ENCODE measurements at places on chromosomes 5 and 9.

DNA sequence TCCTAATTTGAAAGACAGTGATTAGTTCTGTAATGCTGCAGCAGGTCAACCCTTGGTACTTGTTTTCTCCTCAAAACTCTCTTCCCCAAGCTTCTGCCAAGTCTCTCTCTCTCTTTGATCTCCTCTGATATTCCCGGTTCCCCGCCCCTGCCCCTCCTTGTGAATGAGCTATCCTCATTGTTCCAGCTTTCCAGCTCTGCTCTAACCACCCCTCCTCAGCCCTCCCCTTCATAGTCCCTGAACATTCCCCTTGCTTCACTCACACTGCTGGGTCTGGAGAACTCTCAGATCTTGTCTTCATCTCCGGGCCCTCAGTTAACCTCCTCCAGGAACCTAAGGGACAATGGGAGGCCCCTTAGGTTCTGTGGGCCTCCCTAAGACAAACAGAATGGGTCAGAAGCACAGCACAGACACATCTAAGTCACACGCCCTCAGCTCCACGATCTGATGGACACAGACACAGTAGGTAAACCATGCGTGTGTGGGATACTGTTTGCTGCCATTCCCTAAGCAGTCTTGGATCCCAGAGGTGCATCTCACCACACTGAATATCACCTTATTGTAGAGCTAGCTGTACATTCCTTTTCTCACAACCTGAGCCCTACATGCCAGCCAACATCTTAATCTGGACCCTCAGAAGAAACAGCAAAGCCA, 17.4 kb upstream of the LARP1 start:
- peak; percentile 48 for DNase-seq

DNA sequence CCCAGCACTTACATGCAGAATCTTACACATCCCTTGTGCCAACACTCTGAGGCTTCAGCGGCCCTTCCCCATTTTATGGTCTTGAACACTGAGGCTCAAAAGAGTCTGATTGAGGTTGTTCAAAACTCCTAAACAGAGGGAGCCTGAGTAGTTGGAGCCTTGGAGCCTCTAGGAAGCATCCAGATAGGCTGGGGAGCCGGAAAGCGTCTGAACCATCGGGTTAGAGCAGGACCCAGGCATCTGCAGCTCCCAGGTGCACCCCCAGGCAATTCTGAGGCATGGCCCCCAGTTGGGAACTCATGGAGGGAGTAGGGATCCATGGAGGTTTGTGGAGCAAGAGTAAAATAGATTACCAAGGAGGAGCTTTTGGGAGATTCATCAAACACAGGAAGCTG, 3.8 kb downstream of the OLFML2A start:
- no peak for DNase-seq

DNA sequence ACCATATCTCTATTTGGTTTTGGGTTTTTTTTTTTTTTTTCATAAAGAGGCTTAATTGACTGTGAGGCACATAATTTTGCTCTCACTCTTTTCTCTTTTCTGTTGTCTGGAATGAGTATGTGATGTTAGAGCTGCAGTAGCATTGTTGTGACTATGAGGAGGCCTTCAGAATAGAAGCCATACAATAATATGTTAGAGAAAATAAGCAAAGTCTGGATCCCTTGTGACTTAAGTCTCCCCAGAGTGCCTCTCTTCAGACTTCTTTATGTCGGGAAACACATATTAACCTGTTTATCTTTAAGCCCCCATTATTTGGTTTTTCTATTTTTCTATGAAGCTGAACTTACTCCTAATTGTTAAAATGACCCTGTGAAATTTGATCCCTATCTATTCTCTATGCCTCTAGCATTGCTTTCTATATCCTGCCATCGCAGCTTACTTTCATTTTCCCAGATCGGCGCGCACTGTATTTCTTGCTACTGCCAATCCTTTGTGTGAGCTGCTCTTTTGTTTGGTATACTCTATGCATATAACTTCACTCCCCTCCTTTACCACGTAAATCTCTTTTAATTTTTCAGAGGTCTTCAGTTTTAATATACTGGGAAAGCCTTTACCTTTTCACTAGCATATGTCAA, 372.5 kb upstream of the KCNN2 start:
- no peak for DNase-seq

GRCh38 chr9:21964925-21965385, 29.2 kb downstream of the CDKN2A start:
- peak; percentile 22 for DNase-seq

DNA sequence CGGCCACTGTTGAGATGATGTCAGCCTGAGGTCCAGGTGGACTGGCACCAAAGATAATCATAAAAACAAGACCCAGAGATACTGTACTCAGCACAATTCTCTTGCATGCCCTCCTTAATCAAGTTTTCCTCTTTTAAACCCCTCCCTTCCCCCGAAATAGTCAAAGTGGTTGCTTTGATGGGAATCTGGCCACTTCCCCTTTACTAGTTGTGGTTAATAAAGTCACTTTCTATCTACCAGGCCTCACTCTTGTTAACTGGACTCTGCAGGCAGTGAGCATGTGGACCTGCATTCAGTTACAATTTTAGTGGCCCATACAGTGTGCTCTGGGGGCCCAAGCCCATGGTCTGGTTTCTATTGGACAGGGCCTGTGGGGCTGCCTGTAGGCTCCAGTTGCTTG, 17.5 kb downstream of the FBP2 start:
- no peak for DNase-seq

DNA sequence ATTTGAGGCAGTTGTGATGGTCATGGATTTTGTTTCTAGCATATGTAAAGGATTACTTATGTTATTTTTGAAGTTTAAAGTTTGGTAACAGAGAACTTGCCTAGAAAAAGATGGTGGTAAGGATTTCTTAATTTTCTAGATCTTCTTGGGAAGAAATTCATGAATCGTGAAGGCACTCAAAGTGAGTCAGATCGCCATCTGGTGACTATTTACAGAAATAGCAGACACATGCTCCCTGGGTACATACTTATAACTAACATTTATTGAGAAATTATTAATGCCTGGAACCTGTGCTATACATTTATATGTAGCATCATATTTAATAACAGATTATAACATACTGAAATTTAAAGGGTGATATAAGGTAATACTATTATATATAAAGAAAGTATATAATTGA, 299.7 kb downstream of the IZUMO3 start:
- DNase-seq: peak; percentile 35

DNA sequence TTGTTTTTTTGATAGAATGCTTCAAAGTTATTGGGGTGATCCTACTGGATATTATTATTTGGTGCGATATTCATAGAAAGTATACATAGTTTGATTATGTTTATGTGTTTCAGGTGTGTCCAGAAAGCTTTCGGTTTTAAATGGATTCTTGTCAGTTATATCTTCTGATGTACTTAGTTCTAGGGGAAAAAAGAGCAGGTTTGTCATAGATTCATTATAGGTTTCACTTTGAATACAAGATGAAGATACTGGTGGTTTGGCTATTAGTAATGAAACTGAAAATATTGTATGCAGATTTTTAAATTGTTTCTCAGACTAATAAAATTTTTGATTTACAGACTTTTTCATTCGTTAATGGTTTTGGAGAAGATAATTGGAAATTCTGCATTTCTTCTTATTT, 98.9 kb downstream of the MAN2A1 start:
- DNase-seq: no peak

- DNase-seq: no peak
Measured at GRCh38 chr9:4929917-4930316, 55.2 kb upstream of the JAK2 start.

- no peak for DNase-seq
Measured at GRCh38 chr9:18608371-18608770, 134.4 kb downstream of the ADAMTSL1 start.

- no peak for DNase-seq
Measured at GRCh38 chr9:111857555-111858211, 38.9 kb upstream of the UGCG start.

DNA sequence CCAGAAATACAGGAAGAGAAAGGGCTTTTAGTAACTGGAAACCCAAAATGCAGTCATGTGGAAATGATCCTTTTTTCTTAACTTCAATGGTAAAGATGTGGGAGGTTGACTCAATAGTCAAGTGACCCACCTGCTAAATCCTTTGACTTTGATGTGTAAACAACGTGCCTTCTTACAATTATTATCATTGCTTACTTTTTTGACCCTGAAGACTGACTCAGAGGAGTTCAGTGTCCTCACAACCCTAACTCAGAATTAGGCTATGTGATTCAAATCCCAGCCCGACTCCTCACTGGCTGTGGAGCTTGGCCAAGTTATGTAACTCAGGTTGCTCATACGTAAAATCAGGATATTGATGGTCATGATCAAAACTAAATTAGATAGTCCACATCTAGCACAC, 27.9 kb downstream of the ANXA1 start:
- DNase-seq: peak; percentile 73

GRCh38 chr9:8208465-8208864, 408.9 kb upstream of the DMAC1 start:
- DNase-seq: no peak

- no peak for DNase-seq
Measured at GRCh38 chr9:109245310-109245897, 75.5 kb downstream of the EPB41L4B start.

- DNase-seq: no peak
Measured at GRCh38 chr5:128234928-128235641, 151.5 kb downstream of the SLC12A2 start.

DNA sequence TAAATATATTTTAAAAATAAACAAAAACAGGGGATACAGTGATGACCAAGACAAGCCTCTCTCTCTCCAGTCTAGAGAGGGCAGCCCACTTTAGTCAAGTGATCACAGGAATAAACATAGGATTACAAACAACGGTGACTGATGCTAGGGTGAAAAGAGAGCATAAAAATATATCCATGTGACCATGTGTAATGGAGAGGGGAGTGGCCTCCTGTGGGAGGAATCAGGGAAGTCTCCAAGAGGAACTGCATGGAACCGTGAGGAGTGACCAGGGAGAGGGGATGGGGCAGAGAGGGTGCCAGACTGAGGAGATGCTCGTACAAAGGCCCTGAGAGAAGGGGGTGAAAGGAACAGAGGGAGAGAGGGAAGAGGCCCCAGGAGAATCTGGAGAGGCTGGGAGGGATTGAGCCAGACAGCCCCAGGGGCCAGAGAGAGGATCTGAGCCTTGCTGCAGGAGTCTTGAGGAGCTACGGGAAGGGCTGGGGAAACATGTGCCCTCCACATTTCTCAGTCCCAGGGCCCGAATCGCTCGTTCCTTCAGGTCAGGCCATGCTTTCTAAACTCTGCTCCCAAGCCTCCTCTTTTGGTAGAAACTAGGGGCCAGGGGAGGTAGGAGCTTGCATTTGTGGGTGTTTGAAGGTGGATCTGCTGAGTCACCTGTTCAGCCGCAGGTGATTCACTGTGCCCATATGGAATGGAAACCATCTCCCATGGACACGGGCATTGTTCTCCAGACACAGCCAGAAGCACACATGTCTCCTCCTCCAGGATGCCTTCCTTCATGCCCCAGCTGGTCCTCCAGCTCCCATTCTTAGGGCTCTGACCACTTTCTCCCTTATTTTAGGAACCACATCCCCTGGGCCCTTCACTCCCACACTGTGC, 63.8 kb downstream of the PAX5 start:
- DNase-seq: no peak

DNA sequence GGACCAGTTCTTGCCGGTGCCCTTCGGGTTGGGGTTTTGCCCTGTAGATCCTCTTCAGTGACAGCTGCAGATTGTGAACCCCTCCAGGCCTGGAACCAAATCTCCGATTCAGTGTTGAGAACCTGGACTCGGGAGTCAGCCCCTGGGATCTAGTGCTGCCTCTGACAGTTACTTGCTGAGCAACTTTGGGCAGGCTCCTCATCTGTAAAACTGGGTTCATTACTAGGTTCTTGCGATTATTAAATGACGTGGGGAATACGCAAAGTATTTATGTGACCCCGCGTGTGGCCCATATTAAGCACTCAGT, 600 bp downstream of the ERCC6L2 start:
- DNase-seq: no peak

DNA sequence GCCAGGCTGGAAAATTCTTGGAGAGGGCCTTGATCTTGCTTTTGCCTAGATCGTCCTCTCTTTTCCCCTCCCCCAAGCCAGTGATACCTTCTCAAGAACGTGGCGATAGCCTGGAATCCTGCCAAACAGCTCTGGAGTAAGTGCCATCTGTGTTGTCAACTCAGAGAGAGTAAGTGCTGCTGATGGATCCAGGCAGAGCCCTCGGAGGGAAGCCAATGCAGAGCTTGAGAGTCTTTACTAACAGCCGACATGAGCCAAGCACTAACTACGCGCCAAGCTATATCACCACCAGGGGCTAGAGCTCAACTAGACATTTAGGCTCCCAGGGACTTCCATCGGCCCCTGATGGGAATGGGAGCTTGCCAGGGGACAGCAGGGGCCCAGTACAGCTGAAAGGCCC, 17.6 kb downstream of the RAPGEF1 start:
- no peak for DNase-seq

GRCh38 chr9:135339378-135339973, 140.1 kb upstream of the PPP1R26 start:
- no peak for DNase-seq

DNA sequence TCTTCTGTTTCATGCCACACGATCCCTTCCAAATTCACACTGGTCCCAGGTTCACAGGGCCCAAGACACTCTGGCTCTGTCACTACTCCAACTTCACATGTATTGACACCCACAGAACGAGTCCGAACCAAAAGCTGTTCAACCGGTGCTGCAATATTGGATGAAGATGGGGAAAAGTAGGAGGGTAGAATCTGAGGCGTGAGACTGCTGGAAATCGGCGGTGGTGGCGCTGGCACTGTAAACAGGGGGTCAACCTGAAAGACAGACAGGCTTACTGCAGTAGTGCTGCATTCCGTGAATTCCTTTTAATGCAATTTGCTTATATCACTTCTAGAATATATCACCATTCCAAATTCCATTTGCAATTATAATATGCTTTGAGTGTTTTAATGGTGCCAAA, 45.4 kb downstream of the ZNF608 start:
- peak; percentile 41 for DNase-seq

DNA sequence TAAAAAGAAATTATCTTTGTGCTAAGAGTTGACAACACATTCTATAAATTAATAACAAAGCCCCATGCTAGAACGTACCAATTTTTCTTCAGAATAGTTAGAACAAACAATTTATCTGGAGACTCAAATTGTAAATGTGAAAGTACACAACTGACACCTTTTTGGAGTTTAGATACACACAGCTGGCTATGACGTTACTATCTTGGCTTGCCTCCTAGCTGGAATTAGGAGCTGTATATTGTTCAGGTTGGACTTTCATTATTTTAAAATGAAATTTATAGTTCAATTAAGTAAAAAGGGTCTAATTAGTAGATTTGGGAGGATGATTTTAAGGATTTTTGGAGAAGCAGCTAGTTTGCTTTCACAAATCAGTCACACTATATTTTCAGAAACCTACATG, 393.9 kb upstream of the RIOK2 start:
- DNase-seq: no peak
